ENCODE measurements at places on chromosomes 2 and 18.

GRCh38 chr18:70005580-70005979, 57.9 kb upstream of the CD226 start:
- no peak for DNase-seq

- DNase-seq: no peak
These were observed 737.6 kb downstream of the SLC4A3 start for GRCh38 chr2:220365023-220365422.

GRCh38 chr2:98818164-98818563, 87.2 kb upstream of the MGAT4A start:
- no peak for DNase-seq

DNA sequence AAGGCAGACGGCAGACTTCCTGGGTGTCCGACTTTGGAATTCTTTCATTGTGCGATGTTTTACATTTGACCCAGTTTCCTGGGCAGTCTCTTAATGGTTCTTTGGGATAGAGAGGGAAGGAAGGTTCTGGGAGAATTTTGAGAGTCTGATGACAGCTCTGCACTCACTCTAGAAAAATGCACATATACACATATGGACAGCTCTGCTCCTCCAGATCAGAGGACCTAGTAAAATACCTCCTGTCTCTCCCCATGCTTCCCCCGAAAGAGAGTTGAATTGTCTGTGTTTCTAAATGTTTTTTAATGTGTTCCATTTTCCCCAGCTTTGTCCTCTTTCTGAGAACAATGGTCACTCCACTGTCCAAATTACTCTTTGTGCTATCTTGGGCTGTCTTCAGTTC, 102.0 kb upstream of the CXCR4 start:
- DNase-seq: no peak

DNA sequence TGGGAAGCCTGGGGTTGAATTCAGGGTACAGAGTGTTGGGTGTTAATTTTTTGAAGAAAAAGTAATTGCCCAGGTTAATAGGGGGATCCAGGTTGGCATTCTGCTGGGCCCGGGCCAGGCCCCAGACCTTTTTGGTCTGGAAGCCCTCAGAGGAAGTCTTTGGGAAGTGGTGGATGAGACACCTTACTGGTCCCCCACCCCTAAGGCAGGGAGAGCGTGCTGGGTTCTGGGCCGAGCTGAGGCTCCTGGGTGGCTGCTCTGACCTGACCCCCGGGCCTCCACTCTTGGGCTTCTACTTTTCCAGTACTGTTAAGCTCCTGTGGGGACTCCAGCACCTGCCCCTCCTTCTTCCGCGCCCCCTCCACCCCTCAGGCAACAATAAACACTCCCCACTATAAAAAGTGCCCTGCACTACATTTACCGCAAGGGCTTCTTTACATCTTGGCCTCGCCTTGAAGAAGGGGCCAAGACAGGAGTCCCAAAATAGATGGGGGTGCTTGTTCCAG, 753 bp upstream of the HOXD3 start:
- no peak for DNase-seq

DNA sequence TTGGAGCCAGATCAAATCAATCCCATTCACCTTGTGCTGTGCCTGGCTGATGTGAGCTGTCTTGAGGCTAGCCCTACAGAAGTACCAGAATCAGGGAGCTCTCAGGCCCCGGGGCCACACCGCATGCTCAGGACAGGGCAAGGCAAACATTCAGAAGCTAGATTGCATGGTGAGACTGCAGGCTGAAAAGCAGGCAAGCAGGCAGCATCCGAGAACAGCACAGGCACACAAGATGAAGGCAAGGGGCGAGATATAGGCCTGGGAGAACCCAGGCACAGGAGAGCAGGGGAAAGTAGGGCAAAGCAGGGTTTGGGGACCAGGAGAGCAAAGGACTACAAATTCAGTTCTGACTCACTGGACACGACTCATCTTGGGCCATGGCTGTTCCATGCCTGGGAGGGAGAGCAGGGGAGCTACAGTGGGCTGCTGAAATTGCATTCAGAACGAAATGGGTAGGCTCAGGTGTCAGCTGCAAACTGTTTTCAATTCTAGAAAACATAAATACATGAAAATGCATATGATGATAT, 59.6 kb downstream of the GALNT14 start:
- DNase-seq: no peak

DNA sequence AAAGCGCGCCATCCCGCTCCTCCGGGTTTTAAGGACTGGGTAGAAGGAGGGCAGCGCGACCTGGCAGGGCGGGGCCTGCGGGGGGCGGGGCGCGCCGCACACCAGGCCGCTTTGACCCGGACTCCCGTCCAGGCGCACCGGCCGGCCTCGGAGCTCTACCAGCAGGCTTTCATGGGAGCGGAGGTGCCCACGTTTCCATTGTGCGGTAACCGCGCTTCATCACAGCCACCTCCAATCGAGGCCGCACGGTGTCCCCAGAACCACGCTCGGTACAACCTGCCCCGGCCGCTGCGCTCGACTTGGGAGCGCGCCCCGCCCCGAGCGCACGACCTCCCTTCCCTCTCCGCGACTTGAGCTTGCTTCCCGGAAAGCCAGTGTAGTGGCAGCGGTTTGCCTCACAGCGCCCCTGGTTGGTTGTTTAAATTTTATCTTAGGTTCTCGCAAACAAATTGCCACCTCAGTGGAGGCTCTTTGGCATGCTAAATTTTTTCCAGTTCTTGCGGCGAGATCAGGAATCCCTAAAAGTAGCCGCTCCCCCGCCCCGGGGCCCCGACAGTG, 280 bp upstream of the CYP1B1 start:
- DNase-seq: peak; percentile 47

DNA sequence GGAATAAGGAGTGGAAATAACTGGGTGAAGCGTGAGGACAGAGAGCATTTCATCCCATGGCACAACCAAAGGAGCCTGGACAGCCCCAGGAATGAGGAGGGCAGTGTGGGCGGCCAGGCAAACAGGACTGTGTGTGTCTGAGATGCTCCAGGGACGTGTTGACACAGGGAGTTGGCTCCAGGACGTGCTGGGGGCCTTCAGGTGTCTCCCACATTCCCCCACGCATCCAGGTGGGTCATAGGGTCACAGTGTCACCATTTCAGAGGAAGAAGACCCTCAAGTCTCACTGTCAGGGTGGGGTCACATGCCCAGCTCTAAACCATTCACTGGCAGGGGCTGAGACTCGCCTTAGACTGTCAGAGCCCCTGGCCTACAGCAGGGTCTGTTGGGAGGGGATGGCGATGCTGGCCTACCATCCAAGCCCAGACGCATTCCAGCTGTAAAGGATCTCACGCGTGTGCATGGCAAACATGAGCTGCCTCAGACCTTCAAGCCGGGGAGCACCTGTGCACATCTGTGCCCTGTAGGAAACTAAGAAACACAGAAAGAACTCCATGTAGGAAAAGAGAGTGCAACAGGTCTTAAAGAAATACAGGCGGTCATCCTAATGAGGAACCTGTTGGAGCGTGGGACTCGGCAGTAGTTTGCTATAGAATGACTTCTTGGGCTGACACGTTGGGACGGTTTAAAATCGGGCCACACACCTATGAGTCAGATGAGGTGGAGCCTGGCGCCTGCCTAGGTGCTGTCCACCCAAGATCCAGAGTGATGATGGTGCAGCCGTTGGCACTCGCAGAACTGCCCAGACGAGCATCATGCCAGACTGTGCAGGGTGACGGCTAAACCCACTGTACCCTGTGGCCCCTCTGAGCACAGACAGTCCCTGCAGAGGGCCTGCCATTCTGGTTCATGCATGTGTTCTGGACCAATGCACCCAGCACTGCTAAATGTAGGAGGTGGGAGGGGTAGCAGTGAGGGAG, 17.3 kb downstream of the PARD6G start:
- DNase-seq: no peak

GRCh38 chr2:102455061-102455670, 17.9 kb upstream of the SLC9A4 start:
- no peak for DNase-seq

- no peak for DNase-seq
These were observed 234.5 kb upstream of the FN1 start for GRCh38 chr2:215670396-215670795.

DNA sequence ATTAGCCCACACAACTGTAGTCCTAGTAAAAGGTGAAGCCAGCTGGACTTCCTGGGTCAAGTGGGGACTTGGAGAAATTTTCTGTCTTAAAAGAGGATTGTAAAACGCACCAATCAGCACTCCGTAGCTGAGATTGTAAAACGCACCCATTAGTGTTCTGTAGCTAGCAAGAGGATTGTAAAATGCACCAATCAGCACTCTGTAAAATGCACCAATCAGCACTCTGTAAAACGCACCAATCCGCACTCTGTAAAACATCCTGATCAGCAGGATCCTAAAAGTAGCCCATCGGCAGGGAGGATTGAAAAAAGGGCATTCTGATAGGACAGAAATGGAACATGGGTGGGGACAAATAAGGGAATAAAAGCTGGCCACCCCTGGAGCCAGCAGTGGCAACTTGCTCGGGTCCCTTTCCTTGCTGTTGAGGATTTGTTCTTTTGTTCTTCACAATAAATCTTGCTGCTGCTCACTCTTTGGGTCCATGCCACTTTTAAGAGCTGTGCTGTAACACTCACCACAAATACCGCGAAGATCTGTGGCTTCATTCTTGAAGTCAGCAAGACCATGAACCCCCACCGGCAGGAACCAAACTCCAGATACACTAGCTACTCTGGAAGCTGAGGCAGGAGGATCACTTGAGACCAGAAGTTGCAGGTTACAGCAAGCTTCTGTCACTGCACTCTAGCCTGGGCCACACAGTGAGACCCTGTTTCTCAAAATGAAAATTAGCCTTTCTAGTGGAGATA, 102.6 kb downstream of the HS6ST1 start:
- no peak for DNase-seq

GRCh38 chr18:79627750-79628294, 51.8 kb upstream of the CTDP1 start:
- no peak for DNase-seq

DNA sequence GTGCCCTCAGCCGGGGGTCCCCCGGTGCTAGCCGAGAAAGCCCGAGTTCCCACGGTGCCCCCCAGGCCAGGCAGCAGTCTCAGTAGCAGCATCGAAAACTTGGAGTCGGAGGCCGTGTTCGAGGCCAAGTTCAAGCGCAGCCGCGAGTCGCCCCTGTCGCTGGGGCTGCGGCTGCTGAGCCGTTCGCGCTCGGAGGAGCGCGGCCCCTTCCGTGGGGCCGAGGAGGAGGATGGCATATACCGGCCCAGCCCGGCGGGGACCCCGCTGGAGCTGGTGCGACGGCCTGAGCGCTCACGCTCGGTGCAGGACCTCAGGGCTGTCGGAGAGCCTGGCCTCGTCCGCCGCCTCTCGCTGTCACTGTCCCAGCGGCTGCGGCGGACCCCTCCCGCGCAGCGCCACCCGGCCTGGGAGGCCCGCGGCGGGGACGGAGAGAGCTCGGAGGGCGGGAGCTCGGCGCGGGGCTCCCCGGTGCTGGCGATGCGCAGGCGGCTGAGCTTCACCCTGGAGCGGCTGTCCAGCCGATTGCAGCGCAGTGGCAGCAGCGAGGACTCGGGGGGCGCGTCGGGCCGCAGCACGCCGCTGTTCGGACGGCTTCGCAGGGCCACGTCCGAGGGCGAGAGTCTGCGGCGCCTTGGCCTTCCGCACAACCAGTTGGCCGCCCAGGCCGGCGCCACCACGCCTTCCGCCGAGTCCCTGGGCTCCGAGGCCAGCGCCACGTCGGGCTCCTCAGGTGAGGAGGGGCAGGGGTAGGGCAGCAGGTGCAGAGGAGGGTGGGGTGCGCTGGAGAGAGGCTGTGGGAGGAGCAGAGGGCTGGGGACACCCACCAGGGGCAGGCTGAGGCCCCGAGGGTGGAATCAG, 14.1 kb upstream of the GMPPA start:
- no peak for DNase-seq

DNA sequence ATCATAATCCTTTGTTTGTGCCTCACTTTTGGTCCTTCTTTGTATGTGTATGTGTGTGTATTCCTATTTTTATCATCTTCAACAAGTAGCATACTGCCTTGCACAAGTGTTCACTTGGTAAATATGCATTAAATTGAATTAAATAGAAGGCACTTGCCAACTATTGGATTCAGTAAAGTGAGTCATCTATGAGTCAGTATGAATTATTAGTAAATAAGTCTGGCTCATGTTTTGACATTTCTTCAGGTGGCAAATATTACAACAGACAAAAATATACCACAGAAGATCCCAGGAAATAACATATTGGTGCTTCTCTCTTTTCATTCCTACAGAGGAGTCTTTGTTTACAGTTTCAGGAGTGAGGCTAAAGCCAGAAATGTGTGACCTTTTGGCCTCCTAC, 84.1 kb downstream of the CDK15 start:
- DNase-seq: no peak

GRCh38 chr18:59927246-59927825, 27.5 kb downstream of the PMAIP1 start:
- no peak for DNase-seq

DNA sequence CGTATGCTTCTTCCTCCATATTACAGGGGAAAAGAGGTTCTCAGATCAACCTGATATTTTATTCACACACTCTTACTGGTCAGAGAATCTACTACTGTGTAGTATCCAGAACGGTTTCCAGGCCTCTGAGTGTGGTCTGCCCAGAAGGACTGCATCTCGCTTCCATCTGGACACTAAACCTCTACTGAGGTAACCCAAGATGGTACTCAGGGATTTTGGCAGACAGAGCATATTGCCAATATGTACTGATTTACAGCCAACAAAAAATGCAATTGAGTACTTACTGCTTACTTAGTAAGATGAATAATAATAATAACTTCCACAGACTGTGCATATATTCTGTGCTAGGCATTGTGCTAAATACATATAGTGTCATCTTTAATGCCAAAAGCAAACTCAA, 55.8 kb downstream of the CYRIA start:
- DNase-seq: no peak

- DNase-seq: no peak
These were observed 13.9 kb downstream of the RDH14 start for GRCh38 chr2:18546567-18546966.

GRCh38 chr2:95377216-95378123, 25.0 kb upstream of the FAHD2A start:
- DNase-seq: no peak

GRCh38 chr2:168119515-168120141, 127.8 kb downstream of the STK39 start:
- no peak for DNase-seq

GRCh38 chr2:60549238-60549927, 4.1 kb downstream of the BCL11A start:
- no peak for DNase-seq

DNA sequence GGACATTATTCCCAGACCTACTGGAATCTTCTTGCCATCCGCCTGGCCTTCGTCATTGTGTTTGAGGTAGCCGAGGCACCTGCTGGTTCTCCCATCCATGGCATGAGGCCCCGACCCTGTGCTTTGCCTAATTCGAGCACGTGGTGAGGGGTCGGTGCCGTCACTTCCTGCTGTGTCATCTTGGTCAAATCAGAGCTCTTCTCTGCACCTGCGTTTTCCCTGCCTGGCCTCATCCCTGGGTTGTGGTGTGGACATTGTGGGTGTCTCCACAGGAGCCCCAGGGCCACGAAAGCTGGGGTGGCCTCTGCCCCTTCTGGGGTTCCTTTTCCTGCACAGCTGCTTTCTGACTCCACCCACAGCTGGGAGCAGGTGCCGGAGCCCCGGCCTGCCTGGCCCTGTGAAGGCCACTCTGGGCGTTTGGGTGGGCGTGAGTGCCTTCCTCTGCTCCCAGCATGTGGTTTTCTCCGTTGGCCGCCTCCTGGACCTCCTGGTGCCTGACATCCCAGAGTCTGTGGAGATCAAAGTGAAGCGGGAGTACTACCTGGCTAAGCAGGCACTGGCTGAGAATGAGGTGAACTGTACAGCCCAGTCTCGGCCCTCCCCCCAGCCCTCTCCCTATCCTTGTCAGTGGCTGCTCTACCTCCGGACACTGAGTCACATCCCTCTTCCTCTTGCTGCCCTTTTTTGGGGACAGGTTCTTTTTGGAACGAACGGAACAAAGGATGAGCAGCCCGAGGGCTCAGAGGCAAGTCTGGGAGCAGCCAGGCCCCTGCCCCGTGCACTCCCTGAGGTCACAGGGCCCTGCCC, 34.9 kb downstream of the ANO7 start:
- DNase-seq: no peak
